ENCODE measurements at places on chromosomes 5 and 9. TPM values are rescaled to one million over a fixed set of nuclear protein-coding genes. Genes with fewer than 3 reads are reported as not detected.

The PCDHA3 gene
- 0.11 TPM for total RNA-seq

The C5orf52 gene
- total RNA-seq: not detected

The HAVCR1 gene
- total RNA-seq: 0.57 TPM

The TAF11L9 gene
- not detected for total RNA-seq

The ARHGEF39 gene
- total RNA-seq: 0.48 TPM

The GABRG2 gene
- total RNA-seq: not detected

The MARVELD2 gene
- total RNA-seq: 0.62 TPM

The ZNF454 gene
- 1.7 TPM for total RNA-seq

The GALNT12 gene
- total RNA-seq: 0.38 TPM

The ADAMTS2 gene
- total RNA-seq: 5.9 TPM

The GLIPR2 gene
- 6.6 TPM for total RNA-seq

The LRRC70 gene
- total RNA-seq: 2.2 TPM

The ADAM19 gene
- total RNA-seq: 97.1 TPM
